ENCODE measurements at places on chromosomes 5 and 9.

DNA sequence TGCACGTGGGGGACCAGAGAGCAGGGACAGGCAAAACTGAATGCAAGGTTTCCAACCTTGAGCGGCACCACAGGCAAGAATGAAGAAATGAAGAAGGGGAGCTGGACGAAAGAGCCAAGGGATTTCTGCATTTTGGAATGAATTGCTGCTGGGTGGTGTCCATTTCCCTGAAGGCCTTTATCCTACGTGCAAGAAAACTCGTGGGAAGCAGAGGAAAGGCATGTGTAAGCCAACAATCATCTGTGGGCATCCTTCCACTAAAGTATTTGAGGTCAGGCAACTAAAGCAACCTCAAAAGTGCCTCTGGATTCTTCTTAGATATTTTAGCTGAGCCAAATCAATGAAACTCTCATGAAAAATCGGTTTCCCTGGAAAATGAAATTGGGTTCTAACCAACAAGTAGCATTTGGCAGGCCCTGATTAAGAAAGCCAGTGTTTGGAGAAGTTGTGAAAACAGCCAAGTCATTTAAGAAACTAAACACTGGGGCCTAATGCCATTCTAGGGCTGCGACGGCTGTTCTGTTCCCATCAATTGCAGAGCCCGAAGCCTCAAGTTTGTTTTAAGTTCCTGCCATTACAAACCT, 4.7 kb upstream of the TGFBI start:
- no peak for DNase-seq

DNA sequence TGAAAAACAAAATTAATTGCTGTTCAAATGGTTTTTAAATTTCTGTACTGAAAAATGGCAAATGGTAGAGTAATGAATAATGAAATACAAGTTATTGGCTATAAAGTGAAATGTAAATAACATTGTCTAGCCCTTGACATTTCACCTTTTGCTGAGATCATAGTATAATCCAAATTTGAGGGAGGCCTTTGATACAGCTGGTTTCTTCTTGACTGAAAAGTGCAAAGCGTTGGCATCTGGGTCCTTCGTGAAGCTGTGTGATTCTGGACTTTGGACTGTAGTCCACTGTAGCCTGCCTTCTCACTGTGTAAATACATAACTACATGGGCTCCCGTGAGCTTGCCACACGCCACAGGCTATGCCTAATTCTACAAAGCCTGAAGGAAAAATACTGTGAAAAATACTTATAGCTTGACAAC, 52.3 kb downstream of the ARHGEF28 start:
- no peak for DNase-seq

GRCh38 chr9:84254972-84255371, 85.6 kb downstream of the SLC28A3 start:
- no peak for DNase-seq

DNA sequence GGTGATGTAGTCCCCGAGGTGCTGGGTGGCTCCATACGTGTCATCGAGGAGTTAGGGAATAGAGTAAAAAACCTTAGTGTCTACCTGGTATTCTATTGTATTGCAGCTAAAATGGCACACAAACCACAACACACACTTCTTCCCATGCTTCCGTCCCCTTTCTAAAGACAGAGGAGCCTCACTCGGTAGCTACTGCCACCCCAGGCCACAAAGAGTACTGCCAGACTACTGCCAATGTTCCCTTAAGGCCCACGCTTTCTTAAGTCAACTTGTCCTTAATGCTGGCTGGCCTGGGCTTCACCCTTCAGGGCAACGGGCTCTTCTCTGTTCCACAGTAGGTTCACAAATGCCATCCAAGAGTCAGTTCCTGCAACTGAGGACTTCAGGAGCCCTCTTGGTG, 673.0 kb downstream of the ELAVL2 start:
- DNase-seq: no peak

DNA sequence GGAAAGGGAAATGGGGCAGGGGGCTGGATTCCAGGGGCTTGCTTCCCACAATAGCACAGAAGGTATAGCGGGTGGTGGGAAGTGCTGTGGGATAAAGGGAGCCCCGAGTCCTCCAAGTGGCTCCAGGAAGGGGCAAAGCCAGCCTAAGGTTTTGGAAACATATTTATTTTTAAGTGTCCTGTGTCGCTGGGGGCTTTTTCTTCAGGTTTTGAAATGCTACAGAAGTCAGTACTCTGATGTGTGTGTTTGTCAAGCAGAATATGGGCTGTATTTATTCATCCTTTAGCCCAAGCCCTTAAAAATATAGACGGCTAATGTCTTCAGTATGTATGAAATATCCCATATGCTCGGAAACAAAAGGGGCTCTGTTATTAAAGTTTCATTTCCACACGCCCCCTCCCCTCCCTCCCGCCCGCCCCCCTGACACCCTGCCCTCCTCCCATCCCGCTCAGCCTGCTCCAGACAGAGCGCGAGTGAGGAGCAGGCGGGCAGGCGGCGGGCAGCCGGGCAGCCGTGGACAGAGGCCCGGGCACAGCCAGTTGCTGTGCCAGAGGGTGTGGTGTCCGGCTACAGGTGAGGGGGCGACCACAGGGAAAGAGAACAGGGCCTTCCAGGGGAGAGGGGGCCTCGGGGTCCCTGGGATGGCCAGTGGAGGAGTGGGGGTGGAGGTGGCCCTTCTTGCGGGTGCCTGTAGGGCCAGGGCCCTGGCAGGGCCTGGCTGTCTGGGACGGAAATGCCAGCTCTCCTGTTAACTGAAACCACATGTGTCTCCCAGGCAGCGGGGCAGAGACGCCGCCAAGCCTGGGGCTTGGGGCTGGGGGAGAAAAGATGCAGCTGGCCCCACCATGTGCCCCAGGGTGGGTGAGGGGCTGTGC, 39.6 kb upstream of the SYNPO start:
- DNase-seq: no peak

GRCh38 chr5:51389288-51389576, 6.0 kb downstream of the ISL1 start:
- DNase-seq: no peak

DNA sequence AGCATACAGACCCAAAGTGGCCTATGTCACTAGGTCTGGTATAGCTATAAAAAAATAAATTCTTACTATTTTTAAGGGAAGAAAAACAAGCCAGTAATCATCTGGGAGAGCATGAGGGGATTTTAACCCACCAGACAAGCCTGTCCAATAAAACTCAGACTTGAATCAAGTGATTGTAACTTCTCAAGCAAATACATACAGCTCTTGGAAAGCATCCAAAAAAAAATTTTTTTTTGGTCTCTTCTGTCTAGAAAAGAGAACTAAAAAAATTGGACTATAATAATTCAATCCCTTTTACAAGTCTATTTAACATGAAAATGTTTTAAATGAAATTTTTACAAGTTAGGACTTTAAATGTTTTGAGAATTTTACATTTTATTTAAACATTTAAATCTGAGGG, 61.7 kb downstream of the FBXL17 start:
- DNase-seq: no peak

- no peak for DNase-seq
Measured at GRCh38 chr9:120583958-120584369, 4.0 kb upstream of the CDK5RAP2 start.

GRCh38 chr9:71863631-71864030, 47.4 kb downstream of the ABHD17B start:
- no peak for DNase-seq

- DNase-seq: no peak
Measured at GRCh38 chr5:83015676-83016075, 61.5 kb downstream of the TMEM167A start.

GRCh38 chr5:74963407-74963806, 89.0 kb downstream of the GCNT4 start:
- DNase-seq: no peak

Measured in activated CD8-positive, alpha-beta memory T cell treated with anti-CD3 and anti-CD28 coated beads, Interleukin-2, amount 50 U/mL, for 4 hours (primary cell).